GM06990 (cell line): ENCODE measurements at places on chromosomes 7 and 10.

GRCh38 chr10:112738606-112739591 lies 211.1 kb upstream of the TCF7L2 start:
- DNase-seq = no peak

- no peak for DNase-seq
These were observed 743 bp upstream of the PITRM1 start for GRCh38 chr10:3173171-3173878.

GRCh38 chr7:159139202-159139601 lies 5.5 kb downstream of the VIPR2 start:
- no peak for DNase-seq

DNA sequence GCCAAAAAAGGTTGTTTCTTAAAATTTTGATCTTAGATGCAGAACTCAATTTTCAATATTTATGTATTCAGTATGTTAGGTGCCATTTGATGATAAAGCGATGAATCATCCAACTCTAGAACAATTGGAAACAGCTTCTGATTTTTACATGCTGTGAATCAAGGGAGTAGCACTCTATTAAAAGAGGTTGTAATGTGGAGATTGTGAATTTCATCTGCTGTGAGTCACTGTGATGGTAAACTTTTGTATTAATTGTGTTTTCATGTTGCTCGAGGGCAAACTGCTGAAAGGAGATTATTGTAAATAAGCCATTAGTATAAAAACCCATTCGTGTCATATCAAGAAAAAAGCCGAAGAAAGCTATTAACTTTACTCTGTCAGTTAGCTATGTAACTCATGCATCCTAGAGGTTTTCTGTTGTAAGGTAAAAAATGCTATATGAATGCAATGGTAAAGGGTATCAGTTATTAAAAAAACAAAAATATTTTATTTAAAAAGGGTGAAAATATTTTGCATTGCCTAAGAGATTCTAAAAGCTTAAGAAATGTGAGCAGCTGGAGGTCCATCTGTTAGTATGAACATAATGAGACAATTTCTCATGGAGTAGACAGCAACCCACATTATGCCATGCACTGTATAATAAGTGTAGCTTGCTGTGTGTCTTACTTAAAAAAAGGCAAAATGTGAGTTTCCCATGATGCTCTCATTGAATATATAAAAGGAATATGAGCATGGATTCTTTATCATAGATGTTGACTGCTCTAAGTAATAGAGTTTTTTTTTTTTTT lies 511.0 kb upstream of the PCDH15 start:
- no peak for DNase-seq

- no peak for DNase-seq
These were observed 453.5 kb upstream of the SEMA3A start for GRCh38 chr7:84647797-84648757.

GRCh38 chr7:37149051-37149772 lies 299.5 kb downstream of the ELMO1 start:
- DNase-seq = no peak

GRCh38 chr7:156600496-156600895 lies 40.1 kb upstream of the RNF32 start:
- DNase-seq = no peak

DNA sequence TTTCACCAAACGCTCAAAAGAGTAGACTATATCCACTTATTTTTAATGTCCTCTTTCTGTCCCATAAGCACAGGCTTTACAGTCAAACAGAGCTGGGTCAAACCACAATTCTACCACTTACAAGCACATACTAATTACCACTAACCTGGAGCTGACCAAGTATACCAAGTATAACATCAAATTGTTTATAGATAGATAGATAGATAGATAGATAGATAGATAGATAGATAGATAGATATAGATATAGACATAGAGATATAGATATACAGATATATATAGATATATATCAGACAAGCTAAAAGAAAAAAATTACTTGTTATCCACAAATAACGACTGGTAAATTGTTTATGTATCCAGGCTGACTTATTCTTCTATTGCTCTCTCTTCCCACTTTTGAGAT lies 52.5 kb upstream of the SPOCK2 start:
- no peak for DNase-seq

DNA sequence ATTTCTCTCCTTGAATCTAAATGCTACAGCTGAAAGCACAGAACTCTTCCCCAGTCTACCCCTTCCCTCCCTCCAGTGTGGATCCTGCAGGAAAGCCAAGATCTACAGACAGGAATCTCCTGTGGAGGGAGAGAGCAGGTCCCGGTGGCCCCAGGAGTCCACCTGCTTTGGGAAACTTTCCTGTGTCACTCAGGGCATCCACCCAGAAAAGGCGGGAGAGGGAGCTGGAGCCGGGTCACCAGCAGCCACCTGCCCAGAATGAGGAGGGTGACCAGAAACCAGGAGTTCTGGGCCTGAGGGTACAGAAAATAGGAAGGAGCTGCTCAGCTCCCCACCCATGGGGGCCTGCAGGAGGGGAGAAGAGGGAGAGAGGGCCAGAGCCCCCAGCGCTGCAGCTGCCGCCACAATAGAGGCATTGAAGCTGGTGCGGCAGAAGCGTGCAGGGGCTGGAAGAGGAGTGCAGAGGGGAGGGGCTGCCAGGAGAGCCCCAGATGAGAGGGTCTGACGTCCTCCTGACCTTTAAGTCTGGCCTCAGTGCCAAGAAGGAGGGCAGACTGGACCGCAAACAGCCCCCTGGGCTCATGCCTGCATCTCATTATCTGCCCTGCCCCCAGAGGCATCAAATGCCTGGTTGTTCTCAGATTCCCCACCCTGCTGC lies 56.3 kb upstream of the TMEM72 start:
- no peak for DNase-seq

DNA sequence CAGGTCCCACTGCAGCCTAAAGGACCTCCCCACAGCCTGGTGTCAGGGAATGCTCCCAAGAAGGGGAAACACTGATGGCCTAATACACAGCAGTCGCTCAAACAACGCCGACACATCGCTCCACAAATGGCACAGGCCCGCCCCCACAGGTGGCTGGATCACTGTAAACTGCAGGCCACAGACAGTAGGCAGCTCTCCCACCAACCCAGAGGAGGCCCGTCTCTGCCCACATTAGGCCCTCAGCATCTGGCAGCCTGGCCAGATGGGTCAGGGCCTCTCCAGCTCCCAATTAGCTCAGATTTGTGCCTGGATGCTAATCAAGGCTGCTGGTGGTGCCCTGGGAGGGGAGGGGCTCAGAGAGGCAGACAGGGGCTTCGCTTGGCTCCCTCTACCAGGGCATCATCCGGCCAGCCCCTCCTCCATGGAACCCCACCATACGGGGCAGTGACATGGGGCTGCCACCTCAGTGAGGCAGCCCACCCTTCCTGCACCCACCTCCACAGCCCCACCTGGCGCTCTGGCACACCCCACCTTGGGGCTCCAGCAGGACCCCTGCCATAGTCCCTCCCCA lies 42.7 kb downstream of the CAMK2B start:
- no peak for DNase-seq

DNA sequence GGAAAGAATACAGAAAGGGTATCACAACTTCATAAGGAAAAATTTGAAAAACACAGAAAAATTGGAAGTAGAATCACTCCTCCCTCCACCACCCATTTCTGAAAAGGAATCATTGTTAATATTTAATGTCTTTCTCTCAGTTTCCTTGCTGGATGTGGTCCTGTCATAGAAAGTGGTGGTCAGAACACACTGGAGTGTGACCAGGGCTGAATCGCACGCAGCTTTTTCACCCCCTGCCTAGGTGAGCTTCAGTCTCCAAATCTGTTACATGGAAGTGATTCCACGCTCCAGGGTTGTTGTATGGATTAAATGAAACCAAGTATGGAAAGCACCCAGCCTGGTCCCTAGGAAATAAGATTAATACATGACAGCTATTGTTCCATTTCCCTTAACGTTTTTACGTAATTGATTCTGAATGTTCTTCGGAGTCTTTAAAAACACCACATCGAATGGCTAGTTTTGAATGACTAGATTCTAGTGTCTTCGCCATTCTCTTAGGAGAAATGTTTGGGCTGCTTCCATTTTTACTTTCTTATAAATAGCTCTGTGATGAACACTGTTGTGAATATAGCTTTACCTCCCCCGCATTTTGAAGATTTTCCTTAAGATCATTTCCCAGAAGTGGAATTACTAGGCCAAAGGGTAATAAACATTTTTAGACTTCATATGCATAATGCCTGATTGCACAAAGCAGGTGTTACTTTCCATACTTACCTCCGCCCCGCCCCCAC lies 10.9 kb upstream of the DUSP5 start:
- no peak for DNase-seq

- no peak for DNase-seq
These were observed 18.4 kb downstream of the SNX13 start for GRCh38 chr7:17921857-17922416.

- no peak for DNase-seq
These were observed 234.1 kb upstream of the AGK start for GRCh38 chr7:141317033-141317585.

- no peak for DNase-seq
These were observed 18.0 kb downstream of the GRID1 start for GRCh38 chr10:86348321-86349210.

DNA sequence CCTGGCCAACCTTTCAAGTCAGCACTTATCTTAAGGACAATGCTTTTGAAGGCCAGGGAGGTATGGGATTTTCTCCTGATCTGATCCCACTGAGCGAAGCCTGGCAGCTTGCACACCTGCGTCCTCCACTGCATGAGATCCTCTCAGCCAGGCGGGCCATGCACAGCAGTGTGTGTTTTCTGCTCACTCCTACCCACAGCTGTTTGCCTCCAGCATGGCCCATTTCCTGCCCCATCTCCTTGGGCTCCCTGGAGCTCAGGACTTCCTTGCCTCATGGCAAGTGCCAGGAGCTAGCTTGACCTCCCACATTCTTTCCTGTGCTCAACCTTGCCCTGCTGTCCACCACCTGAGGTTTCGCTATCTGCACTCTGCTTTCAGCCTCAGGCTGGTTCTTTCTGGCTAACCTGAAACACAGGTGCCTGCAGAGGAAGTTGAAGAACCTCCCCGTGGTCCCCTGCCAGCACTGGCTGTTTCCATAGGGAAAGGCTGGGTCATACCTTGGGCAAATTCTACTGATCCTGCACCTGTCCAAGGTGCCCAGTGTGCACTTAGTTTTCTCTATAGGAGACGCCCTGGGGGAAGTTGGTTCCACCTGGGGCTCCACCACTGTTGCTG lies 43.9 kb upstream of the EEPD1 start:
- no peak for DNase-seq

DNA sequence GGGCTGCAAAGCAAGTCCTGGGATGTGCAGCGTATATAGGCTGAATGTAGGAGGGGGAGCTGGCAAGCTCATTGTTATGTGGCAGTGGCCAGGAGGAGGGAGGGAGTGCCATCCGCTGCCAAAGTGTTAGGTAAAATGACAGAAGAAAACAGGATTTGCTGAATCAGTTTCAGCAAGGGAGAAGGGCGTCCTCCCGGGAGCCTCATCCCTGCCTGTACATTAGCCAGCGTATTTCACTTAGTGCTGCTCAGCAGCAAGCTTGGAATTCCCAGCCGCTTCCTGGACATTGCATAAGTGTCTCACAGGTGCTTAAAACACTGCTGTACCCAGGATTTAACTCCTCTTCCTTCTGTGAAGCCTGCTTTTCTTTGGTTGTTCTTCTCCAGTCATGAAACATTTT lies 2.5 kb downstream of the NIPSNAP2 start:
- DNase-seq = no peak

DNA sequence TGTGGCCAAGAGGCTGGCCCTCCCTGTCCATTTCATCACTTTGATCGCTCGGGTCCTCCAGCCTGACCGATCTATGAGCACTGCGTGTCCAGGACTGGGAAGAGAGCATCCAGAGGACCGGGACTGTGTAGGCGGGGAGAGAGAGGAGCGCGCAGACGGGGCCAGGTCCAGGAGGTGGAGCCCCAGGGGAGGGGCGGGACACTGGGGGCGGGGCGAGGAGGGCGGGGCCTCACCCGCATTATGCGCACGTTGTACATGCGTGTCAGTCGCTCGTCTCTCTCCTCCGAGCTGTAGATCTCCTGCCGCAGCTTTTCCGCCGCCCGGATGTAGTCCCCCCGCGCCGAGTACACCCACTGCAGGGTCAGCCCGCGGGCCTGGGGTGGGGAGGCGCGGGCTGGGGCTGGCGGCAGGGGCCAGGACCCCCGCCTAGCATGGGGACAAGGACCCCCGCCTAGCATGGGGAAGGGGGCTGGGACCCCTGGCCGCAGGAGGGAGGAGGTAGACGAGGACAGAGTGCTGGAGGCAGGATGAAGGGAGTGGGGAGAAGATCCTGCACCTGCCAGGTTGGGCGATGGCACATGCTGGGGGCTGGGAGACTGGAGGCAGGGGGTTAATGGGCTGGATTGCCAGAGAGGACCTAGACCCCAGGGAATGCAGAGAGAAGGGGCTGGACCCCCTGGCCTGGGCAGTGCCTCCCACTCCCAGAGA lies 14.3 kb downstream of the MOSPD3 start:
- peak; percentile 88 for DNase-seq

DNA sequence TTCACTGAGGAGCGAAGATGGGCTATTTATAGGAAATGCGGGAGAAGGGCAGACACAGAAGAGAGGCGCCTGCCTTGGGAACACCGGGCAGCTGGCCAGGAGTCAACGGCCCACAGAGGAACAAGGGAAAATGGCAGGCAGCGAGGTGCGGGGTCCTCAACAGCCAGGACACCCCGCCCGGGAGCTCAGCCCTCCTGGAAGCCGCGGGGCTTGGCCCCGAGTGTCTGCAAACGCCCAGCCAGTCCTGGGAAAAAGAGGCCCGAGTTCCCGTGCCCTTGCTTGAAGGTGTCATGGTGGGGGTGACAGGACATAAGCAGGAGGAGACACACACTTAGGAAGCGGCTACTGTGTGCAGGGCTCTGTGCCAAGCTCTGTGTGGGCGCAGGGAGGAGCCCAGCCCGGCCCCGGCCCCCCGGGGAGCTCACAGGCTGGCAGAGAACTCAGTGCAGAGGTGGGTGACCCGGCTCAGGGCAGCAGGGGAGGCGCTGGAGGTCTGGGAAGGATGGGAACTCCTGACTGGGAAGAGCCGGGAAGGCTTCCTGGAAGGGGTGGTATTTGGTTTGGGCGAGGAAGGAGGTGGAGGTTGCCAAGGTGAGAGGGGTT lies 79.9 kb downstream of the ELFN1 start:
- no peak for DNase-seq

DNA sequence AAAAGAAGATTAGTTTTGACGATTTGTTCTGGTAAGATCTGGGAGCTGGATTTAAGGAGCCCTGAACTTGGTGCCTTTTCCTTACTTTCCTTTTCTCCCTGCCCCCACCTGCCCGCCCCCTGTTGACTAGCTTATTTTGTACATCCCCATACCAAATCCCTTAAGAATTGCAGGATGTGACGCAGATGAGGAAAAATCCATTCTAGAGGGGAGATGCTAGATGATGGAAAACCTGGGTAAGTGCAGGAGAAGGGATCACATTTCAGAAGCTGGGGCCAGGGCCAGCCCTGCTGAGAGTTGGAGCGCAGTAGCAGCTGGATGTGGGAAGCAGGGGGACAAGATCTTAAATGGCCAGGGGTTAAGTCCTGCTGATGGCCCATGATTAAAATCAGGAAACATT lies 93.9 kb downstream of the CCDC3 start:
- DNase-seq = no peak
